CD8-positive, alpha-beta T cell (primary cell): ENCODE measurements at places on chromosomes 11 and 22. TPM values are rescaled to one million over a fixed set of nuclear protein-coding genes. Genes with fewer than 3 reads are reported as not detected.
A peak's percentile ranks its signal among the peaks of the same experiment; 100 is the strongest.

The C11orf91 gene
- total RNA-seq, result not detected

The PTH gene
- not detected for total RNA-seq

The MDK gene
- 3.6 TPM for total RNA-seq

The CYP2D6 gene
- 3.1 TPM for total RNA-seq

The GLYATL2 gene
- total RNA-seq, result not detected

The C22orf23 gene
- total RNA-seq, result 0.43 TPM

The LUZP2 gene
- total RNA-seq, result not detected

The UPK3A gene
- not detected for total RNA-seq

The APOA1 gene
- 0.92 TPM for total RNA-seq

DNA sequence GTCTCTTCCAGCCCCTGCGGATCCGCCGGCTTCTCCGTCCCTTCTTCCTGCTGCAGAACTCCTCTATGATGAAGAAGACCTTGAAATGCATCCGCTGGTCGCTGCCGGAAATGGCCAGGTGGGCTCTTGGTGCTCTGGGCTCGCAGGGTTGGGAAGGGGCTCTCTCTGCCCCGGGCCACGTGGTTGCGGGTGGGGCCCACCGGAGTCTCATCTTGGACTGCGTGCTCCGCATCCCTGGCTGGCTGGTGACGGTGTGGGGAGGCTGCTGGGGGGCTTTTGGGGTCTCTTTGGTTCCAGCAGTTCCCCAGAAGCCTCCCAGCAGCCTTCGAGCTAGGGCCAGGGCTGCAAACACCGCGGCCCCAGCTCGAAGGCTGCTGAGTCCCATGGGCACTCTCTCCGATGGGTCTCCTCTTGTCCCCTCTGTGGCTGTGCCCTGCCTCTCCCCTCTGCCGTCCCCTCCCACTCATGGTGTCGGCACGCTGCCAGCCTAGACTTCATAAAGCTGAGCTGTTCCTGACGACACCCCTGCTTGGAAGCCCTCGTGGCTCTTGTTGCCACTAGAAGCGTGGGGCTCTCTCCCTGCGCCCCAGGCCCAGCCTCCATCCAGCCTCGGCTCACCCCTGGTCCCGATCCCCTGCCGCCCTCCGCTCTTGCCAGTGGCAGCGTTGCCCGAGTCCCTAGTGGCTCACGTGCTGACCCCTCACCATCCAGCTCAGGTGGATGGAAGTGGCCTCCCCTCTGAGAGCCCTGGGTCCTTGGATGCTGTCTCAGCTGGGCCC, 14.3 kb downstream of the TPCN2 start:
- no peak for DNase-seq

DNA sequence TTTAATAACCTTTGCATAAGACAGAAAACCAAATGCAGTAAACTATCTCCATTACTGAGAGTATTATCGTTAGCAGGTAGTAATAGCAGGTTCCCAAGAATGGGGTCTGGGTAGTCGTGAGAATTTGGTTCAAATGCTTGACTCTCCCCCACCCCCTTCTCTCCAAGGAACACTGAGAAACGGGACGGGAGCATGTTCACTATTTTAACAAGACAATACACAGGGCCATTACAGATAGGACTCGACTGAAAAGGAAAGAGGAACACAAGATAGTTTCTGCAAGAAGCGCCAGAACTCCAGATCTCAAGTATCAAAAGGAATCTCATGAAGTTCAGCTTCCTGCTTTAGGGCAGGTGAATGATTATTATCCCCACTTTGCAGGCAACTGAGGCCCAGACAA, 27.0 kb downstream of the KMT5B start:
- DNase-seq, result no peak

GRCh38 chr11:124892146-124892545, 5.5 kb downstream of the ROBO4 start:
- DNase-seq, result no peak

DNA sequence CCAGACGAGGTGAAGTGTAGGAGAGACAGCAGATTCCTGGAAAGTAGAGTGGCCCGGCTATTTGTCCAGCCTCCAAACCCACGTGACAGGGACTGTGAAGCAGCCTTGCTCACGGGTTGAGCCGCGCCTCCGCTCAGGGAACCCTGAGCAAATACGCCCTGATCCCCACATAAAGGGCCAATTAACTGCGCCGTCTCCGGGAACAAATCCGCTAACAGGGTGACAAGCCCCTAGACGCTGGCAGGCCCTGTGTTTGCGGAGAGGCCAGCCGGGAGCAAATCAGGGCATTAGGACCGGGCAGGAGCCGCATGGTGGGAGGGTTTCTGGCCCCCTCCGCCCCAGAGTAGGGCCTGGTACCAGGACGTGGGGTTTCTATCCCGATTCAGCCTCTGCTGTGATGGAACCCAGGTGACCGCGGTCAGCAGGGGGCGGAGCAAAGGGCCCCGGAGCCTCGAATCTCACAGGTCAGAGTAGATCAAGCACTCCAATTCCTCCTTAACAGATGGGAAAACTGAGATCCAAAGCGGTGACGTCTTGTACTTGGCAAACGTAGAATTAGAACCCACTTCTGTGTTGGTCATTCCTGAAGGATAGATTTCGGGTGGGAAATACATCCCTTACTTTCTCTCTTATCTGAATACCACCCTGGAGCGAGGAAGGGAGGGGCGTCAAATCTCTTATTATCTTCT, 2.0 kb upstream of the ROBO3 start:
- no peak for DNase-seq

GRCh38 chr11:22566293-22566692, 59.3 kb downstream of the FANCF start:
- DNase-seq, result no peak

DNA sequence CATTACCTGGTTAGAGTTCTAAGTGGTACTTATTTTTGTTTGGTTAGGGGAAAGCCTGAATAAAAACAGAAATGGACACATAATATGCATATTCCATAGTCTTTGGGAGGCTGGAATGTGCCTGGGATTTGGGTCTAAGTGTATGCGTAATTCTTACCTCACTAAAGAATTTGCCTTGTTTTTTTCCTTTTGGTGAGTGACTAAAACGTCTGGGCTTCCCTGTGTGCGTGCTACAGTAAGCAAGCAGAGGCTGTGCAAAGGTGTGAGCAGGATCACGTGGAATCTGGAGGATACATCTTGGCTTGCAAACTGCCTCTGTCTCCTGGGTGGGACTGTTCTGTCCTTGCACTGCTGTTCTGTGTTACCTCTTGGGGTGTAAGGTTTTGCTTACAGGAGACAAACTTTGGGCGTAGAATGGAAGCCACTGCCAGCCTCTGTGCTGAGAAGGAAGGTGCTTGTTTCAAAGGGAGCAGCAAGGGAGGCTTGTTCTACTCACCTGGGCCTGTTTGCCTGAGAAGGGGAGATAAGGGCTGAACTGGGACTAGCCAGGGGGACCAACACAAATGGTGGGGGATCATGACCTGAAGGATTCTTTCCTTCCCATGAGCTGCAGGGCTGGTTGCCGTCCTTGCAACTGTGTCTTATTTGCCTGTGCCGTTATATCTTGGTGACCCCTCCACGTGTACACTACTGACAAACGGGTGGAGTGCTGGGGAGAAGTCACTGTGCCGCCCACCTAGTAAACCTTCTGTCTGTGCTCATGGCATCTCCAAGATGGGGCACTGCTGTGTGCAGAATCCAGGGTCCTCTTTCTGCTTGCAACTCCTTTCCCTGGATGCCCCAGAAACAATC, 4.5 kb downstream of the NEAT1 start:
- peak; percentile 47 for DNase-seq

- DNase-seq, result no peak
Measured at GRCh38 chr11:69700278-69701140, 3.3 kb downstream of the FGF19 start.

GRCh38 chr11:810040-810567, 337 bp downstream of the RPLP2 start:
- no peak for DNase-seq

GRCh38 chr22:23155831-23156230, 10.6 kb downstream of the RAB36 start:
- no peak for DNase-seq

- DNase-seq, result no peak
Measured at GRCh38 chr11:61925736-61926135, 8.4 kb upstream of the RAB3IL1 start.

DNA sequence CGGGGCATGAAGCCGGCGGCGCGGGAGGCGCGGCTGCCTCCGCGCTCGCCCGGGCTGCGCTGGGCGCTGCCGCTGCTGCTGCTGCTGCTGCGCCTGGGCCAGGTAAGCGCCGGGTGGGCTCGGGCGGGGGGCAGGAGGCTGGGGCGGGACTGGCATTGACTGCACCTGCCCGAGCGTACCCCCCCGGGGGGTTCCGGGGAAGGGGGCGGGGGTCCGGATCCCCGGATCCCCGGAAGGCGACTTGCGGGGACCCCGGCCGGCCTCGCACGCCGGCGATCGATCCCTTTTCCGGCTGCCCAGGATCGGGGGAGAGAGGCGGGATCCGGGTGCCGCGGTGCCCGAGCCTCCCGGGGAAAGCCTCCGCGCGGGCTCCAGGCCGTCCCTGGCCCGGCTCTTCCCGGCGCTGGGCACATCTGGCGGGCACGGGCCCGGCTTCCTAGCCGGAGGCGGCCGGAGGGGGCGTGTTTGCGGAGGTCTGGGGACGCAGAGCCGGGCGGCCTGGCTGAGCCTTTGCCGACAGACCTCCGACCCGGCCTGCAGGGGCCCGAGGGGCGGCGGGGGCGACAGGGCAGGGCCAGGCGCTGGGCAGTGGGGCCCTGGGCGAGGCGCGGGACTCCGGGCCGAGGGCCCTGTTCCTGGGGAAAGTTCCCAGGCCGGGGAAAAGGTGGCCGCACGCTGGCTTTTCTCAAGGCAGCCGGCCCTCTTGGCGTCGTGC, 705 bp downstream of the PTPRJ start:
- peak; percentile 55 for DNase-seq

DNA sequence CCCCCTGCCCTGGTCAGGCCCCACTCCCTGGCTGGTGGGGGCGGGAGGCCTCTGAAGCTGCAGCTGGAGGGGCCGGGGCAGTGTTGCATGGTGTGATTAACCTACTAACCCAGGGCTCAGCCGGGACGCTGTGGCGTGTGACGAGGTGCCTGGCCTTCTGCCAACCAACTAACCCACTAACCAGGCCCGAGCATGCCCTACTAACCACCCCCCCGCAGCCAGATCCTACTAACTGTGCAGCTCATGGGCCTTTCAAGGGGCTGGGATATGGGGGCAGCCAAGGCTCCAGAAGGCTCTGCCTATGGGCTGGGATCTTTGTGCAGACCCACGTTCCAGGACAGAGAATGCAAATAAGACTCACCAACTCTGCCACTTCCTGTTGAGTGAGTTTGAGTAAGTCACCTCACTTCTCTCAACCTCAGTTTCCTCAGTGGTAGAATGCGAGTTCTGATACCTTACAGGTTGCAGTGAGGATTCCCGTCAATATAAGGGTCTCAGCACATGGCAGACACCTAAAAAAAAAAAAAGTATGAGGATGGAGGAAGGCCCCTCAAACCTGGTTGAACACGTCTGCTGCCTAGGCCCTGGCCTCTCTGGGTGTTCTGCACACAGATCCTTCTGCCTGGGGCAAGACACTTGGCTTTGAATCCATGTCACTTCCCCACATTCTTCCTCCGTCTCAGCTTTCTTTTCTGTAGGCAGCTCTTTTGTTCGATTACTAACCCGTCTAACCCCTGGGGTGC, 14.1 kb downstream of the MIAT start:
- peak; percentile 55 for DNase-seq

DNA sequence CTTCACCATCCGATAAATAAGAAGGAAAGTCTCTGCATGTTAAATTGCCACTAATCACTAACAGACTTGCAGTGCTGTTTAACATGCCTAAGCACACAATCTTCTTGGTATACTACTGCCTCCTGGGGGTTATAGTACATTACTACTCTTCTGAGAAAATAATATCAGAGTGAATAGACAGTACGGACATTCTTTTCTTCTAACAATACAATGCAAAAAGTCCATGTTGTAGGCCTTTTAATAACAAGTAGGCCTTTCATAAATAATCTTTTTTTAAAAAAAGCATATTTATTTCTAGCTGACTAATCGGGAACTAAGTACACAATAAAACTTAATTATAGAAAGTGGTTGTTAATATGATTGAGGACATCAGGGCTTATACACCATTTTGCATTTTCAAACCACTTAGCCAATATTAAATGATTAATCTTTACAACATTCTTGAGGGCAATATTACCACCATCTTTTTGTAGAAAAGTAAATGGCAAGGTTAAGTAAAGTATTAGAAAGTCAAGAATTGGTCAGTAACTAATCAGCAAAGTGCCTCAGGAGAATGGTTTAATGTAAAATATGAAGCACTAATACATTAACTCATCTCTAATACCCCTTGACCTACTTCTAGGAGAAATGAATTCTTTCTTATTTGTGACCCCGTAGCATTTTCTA, 84.7 kb downstream of the TTC28 start:
- no peak for DNase-seq

GRCh38 chr11:85167038-85167437, 460.1 kb downstream of the DLG2 start:
- no peak for DNase-seq

DNA sequence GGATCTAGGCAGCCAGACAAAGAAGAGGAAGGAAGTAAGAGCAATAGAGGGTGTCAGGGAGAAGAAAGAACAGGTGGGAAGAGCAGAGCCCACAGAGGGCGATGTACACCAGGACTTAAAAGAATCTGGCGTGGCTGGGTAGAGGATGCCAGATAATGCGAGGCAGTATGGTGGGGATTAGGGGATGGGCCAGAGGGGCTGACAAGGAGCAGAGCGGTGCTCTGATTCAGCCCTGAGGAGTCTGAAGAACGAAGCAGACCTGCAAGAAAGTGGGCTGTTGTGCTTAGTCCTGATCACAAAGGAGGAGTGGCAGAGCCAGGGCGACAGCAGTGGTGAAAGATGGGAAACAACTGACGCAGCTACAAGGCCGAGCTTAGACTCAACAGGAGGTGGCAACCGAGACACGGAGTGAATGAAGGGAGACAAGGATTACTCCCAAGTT, 163.7 kb downstream of the LARGE1 start:
- DNase-seq, result no peak

DNA sequence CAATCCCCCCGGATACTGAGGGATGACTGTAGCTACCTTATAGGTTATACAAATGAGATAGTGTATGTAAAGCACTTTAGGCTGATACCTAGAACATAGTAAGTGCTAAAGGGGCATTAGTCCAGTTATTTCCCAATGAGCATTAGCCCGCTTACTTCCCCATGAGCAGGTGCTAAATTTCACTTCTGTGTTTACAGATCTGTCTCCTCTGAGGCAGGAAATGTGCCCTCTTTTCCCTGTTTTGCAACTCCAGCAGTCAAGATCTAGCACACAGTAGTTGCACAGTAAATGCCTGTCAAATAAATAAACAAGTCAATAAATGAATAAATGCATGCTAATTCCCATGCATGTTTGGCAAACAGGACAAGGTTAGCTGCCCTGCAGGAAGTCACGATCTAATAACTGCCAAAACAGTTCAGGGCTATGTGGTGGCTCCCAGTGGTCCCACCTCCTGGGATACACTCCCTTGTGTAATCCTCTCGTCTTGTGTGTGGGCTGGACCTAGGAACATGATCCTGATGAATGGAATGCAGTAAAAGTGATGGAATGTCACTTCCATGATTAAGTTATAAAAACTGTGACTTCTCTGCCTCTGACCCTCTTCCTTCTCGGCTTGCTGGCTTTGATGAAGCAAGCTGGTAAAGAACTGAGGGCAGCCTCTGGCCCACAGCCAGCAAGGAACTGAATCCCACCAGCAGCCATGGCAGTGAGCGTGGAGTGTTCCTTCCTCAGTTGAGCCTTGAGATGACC, 459.0 kb downstream of the SOX6 start:
- DNase-seq, result no peak

- DNase-seq, result no peak
Measured at GRCh38 chr11:61675826-61676225, 4.4 kb upstream of the DAGLA start.
